ENCODE measurements at places on chromosomes 2 and 18.

- no peak for DNase-seq
Observed at GRCh38 chr2:178273787-178274360, 79.6 kb downstream of the OSBPL6 start.

GRCh38 chr2:43874776-43875451 lies 36.1 kb downstream of the ABCG8 start:
- no peak for DNase-seq

DNA sequence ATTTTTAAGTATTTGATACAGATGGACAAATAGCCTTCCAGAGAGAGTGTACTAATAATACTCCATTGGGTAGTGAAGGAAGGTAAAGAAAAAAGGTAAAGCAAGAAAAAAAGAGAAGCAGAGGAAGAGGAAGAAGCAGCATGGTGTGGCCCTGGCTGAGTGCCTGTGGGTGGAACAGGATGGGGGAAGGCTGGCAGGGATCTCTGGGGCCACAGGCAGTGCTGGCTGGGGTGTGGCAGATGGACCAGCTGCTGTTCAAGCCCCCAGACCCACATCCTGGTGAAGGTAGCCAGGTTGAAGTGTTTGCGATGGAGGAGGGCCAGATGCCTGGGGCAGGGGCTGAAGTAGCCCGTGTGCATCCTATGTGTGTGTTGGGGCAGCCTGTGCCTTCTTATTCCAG lies 79.0 kb downstream of the DYSF start:
- DNase-seq = no peak

DNA sequence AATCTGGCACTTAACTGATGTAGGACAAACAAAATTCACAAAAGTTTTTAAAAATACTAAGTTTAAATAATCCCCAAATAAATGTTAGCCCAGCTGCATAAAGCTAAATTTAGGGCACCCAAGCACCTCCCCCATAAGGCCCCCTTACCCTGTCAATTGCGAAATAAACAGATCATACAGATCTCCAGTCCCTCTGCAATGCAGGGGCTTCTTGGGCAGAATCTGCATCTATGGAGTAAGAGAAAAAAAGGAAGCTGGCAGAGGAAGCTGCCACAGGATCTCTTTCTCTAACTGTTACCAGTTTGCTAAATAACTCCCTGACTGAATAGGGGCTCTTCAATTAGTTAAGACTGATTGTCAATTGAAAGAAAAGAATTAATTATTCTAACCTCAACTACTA lies 117.7 kb downstream of the MEMO1 start:
- DNase-seq = no peak

- DNase-seq = no peak
Observed at GRCh38 chr2:64312622-64313397, 141.2 kb upstream of the LGALSL start.

DNA sequence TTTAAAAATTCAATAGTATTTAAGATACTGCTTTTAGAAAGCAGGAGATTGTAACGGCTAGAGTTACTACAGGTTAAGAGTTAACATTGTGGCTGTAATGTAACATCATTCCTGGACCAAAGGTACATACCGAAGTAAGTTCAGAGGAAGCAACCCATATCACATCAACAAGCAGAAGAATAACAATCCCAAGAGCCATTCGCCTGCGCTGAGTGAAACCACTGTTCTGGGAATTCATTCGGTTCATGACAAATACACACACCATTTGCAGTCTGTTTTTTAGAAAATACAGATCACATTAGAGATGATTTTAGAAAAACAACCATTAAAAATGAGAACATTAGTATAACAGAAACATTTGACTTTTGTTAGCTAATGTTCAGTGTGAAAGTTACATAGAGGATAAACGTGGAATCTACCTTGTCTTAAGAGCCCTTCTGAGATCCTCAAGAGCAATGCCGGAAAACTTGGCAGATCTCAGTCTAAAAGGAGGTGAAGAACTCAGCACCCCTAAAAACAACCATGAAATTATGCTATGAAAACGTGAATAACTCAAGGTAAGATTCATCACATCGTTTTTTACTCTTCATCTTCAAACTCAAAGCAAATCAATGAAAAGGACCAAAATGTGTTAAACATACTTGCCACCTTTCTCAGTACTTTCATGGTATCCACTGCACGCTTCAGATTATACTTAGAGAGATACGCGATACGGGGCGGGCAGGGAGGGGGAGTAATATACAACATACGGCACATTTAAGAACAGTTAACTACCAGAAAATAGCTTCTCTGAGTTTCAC lies 1.2 kb downstream of the SLC35F5 start:
- DNase-seq = no peak

DNA sequence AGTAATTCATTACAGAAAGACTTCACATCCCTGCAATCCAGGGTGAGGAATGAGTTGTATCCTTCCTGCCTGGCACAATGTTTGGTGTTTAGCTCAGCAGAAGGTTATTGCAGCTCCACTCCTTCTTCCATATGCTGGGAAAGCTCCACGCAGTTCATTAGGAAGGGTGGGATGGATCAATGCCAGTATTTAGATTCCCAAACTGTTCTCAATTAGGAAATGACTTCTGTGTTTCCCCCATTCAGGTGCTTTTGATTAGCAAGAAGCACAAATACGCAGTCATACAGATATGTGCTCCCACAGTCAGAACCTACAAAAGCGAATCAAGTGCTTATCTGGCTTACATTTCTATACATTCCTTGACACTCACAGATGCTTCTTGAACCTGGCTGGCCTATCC lies 340.6 kb downstream of the NYAP2 start:
- DNase-seq = no peak

DNA sequence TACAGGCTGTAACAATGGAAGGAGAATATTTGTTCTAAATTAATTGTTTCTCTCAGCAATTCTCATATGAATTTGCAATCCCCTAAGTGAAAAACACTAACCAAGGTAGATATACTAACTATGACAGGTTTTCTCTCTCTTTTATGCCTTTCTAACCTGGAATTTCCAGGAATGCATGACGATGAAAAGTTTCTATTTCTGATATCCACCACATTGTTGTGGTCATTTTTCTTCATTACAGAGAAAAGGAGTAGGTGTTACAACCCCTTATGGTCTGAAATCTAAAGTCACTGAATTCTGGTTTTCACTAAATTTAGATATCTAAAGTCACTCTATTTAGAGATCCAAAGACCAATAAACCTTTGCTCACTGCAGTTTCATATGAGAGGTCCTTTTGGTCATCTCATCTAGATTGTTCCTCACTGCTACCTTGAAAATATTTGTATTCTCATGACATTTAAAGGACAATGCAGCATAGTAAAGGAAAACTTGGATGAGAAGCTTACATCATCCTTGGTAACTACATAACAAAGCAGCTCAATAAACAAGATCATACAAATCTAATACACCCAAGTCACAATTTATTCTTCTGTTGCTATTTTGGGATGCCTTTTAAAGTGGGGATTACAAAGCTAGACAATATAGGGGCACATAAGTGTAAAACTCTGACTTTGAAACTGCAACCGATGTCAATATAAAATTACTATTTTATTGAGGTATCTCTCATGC lies 85.8 kb downstream of the TCF4 start:
- no peak for DNase-seq
